GM20000 (cell line): ENCODE measurements at places on chromosomes 6 and 20.
A peak's percentile ranks its signal among the peaks of the same experiment; 100 is the strongest.

DNA sequence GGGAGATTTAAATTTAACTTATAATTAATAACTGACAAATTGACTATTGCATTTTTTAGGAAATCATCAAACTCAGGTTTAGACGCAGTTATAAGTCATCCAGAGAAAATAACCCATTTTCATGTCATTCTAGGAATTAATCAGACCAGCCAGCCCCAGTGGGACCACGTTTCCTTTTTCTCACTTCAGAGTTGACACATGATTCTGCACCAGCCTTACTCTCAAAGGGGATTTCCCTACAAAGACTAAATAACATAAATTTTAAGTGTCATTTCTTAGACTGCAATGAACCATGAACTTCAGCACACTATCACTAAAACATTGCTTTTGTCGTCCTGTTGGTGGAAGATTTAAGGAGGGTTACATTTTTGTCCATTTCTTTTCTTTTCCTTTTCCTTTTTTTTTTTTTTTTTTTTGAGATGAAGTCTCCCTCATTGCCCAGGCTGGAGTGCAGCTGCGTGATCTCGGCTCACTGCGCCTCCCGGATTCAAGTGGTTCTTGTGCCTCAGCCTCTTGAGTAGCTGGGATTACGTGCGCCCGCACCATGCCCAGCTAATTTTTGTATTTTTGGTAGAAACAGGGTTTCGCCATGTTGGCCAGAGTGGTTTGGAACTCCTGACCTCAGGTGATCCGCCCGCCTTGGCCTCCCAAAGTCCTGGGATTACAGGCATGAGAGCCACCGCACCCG, 3.6 kb downstream of the IPCEF1 start:
- DNase-seq: peak; percentile 70

- DNase-seq: no peak
Measured at GRCh38 chr20:25341716-25342680, 48.6 kb downstream of the ABHD12 start.

GRCh38 chr6:130447374-130447773, 81.6 kb downstream of the TMEM200A start:
- DNase-seq: no peak

- DNase-seq: no peak
Measured at GRCh38 chr20:57537822-57538221, 12.9 kb upstream of the CTCFL start.

GRCh38 chr20:38059832-38060231, 26.3 kb downstream of the RPRD1B start:
- DNase-seq: no peak

- no peak for DNase-seq
Measured at GRCh38 chr20:23358923-23359593, 2.9 kb upstream of the GZF1 start.

DNA sequence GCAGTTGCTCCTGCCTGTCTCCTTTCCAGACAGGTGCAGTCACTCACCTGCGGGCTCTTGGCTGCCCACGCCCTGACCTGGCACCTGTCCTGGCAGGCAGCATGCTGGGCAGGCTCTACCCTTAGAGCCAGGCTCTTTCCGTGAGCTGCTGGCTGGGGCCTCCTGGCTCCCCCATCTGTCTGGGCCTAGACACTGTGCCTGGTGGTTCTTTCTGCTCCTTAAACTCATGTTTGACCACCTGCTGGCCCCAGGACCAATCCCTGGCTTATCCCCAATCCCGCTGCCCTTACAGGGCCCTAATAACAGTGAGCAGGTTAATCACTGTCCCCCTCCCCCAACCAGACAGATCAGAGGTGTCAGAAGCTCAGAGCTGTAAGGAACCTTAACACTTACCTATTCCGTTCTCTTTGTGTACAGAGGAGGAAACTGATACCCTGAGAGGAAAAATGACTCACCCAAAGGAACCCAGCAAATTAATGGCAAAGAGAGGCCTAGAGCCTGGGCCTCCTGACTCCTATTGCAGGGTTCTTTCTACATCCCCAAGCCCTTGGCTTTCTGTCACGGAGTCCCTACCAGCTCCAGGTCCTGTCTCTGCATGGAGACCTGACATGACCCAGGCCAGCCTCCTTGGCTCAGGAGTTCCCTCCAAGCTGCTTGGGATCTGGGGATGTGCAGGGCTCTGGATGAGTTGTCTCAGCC, 54.7 kb downstream of the RAB44 start:
- DNase-seq: no peak

DNA sequence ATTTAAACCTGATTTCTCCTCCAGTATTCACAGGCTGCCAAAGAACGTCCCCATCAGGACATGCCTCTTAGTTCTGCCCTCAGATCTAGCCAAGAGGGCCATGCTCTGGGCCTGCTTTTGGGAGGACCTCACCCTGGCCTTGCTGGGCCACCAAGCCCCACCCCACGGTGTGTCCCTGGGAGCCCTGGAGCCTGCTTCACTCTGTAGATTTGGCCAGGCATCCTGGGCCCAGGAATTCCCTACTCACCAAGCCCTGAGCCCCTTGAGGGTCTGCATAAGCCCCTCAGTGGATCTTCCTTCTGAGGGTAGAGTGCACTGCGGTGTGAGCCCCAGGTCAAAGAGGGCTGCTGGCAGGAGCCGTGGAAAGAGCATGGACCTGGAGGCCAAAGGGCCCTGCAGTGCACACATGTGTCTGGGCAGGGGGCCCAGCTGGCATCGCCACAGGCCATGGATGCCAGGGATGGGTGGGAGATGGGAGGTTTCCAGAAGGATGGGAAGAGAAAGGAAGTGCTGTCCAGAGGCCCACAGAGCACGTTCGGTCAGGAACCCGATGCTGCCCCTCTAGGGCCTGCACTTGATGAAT, 98.0 kb downstream of the DACT2 start:
- DNase-seq: no peak

DNA sequence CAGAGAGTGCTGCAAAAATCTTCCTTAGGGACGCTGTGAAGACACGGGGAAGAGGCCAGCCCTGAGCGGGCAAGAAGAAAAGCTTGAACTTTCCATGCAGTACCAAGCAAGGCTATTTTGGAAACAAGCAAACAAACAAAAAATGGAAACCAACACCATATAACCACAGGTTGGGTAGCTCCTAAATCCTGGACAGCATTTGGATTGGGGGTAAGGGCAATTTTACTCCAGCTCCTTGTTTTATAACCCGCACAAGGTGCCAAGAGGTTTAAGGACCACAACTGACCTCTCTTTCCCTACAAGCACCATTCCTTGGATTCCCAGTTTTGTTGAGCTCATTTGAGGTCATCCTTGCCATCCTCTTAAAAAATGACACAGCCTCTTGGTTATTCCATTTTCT, 31.4 kb upstream of the SMIM29 start:
- DNase-seq: no peak

DNA sequence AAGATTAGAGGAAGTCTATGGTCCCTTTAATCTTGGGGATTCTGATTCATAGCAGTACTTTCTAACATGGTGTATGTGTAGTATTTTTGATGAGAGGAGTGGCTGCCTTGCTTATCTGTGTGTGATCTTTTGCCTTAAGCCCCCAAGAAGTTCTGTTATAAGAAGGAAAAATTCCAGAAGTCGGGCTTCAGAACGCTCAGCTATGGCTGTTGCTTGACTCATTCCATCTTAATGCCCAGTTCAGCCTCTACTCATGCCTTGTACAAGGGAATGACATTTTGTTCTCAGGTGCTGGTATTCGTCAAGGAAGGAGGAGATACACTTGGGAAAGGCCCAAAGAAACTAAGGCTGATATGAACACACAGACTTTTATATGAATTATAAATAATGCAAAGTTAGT, 713.0 kb upstream of the MARCKS start:
- DNase-seq: no peak

DNA sequence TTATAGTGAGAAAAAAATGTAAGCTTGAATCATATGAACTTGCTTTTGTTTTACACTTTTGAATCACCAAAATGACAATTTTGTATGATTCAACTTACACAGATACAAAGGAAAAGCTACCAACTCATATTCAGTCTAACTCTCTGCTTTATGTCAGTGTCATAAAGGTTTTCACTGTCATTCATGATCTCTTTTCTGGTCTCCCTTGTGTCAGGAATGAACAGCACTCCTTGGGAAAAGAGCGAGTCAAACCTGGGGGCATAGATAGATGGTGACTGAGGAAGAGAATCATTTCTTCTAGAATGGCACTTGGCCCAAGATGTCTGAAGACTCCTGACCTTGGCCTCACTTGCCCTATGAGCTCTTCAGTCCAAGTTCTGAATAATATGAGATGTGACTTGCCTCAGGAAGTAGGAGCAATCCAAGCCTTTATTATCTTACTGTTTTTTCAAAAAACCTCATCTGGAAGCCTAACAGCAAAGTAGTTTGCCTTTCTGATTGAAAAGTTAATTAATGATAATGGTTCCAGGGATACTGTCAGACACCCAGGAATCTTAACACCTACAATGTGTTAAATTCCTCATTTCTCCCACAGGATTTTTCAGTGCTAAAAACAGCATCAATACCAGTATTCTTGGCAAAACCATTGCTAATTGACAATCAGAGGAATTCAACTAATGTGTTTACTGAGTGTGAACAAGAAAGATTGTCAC, 270.0 kb upstream of the HSF2 start:
- no peak for DNase-seq

DNA sequence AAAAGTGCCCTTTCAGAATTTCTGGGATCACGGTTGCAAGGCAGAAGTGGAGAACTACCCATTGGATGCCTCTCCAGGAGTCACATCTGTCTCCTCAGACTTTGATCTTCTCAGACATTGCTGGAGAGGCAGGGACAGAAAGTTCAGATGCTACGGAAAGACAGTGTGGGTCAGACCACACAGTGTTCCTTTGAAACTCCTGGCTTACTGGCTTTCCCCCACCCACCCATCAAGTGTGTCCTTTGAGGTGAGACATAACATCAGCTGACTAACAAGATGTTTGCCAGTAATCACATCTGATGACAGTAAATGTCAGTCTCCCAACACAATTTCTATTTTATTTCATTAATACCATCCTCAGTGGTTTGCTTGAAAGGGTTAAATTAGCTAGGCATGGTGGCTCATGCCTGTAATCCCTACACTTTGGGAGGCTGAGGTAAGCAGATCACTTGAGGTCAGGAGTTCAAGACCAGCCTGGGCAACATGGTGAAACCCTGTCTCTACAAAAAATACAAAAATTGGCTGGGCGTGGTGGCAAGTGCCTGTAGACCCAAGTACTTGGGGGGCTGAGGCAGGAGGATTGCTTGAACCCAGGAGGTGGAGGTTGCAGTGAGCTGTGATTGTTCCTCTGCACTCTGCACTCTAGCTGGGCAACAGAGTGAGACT, 67.2 kb upstream of the SNX9 start:
- no peak for DNase-seq

DNA sequence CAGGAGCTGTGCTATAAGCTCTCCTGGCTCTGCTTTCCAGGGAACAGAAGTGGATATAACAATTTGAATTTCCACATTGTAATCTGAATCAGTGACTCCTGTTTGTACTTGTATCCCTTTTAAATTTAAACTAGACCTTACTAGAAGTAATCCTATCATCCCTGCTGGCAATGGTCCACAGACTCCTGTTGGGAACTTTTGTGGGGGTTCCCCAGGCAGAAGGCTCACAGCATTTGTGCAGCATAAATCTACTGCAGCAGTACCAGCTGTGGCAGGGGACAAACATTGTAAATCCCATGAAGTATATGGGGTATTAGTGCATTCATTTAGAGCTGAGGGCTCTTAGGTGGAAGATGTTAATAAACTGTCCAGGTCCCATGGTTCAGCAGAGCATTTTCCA, 12.0 kb upstream of the PDCD2 start:
- no peak for DNase-seq

DNA sequence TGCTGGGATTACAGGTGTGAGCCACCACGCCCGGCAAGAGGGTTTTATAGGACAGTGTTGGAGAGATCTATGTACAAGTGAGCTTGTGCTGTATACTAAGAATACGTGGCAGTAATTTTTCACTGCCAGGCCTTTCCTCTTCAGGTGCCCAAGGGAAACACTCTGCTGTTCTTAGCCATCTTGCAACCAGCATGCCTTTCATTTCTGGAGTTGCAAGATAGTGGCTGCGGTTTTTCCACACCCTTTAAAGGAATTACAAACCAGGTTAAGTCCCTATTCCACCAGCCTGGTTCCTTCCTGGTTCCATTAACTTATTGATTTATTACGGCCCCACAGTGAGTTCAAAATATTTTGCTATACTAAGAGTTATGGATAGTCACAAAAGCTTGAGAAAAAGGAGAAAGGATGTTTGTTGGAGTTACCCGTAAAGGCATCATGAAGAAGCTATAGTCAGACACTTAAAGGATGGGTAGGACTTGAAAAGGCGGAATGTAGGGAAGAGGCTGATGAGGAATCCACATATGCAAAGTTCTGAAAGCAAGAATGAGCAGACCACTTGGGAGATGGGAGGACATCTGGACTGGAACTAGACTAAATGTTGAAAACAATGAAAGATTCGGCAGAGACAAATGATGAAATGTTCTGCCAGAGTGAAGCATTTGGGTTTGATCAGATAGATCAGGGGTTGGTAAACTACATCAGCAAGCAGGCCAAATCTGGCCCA, 61.4 kb upstream of the ASIP start:
- DNase-seq: no peak

GRCh38 chr6:107711412-107712236, 112.5 kb downstream of the SCML4 start:
- no peak for DNase-seq

DNA sequence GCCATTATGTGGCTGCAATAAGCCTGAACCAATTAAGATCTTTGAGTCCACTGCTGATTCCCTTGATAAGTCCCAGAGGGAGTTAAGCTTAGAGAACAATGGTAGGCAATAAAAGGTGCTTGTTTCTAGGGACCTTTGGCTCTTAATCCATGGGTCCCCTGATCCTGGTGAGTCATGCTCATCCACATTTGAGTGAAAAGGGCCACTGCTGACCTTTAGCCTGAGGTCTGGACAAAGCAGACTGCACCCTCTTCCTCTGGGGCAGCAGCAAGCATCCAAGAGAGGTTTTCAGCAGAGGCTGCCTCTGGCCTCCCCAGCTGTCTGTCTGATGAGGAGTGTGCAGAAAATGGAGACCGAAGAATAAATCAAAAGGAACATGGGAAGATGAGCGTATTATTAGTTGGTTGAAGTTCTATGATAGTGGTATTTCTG, 16.1 kb upstream of the SCGN start:
- DNase-seq: no peak

DNA sequence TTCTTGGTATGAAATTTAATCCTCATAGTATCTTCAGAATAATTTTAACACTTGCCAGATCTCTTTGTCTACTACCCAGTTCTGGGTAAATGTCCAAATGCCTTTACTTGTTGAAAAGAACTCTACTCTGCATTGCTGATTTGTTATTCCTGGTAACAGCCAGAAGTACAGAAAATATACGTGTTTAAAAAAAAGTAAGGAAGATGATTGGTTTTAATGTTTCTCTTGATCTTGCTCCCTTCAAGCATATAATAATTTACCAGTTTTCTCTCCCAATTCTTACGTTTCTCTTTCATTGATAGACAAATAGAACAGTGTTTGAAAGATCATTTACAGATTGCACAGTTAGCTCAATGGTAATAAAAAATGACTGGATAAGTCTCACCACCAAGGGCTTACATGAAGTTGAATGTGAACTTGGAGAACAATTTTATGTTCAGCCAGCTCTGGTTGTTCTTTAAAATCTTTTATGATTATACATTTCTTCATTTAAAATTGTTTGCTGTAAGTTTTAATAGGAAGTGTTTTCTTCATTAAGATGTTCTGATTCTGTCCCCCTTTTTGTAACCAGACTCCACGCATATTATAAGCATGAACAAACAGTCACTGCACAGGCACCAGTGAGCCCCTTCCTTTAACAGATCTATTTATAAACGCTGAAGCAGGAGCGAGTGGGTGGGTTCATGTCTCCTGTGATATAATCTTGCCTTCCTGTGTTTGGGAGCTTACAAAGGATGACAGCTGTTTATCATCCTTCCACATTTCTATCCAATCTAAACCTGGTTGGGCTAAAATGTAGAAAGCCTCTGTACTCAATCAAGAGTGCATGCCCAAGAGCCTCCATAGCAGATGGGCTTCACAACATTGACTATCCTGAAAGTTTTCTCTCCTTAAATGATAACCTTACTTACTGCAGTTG, 299.5 kb downstream of the PRL start:
- DNase-seq: no peak
